Fibroblast of the conjunctiva (primary cell): ENCODE measurements at places on chromosomes 1 and 21.

DNA sequence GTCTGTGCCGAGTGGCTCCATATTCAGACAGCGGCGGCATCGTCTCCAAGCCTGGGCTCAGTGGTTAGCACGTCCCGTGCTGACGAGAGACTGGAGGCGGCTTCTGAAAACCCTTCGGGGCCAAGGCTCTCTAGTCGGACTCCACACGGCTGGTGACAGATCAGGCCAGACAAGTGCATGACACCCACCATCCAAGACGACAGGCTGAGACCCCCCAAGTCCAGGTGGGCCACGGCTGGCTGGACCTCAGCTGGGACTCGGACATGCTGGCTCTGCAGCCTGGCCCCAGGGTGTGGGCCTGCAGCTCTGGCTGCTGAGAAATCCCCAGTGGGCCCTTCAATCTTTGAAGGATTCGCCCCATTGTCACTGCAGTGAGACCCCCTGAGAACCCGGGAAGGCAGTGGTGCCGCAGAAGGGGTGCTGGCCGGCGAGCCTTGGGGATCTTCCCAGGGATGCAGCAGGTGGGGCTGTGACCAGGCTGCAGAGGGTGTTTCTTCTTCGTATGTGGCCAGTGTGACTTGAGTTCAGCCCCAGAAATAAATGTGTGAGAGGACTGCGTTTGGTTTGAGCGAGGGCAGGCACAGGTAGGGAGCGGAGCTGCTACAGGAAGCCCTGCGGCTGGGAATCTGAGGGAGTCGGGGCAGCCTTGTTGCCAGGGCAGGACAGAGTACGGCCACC, 15.9 kb upstream of the SLC19A1 start:
- DNase-seq = no peak

DNA sequence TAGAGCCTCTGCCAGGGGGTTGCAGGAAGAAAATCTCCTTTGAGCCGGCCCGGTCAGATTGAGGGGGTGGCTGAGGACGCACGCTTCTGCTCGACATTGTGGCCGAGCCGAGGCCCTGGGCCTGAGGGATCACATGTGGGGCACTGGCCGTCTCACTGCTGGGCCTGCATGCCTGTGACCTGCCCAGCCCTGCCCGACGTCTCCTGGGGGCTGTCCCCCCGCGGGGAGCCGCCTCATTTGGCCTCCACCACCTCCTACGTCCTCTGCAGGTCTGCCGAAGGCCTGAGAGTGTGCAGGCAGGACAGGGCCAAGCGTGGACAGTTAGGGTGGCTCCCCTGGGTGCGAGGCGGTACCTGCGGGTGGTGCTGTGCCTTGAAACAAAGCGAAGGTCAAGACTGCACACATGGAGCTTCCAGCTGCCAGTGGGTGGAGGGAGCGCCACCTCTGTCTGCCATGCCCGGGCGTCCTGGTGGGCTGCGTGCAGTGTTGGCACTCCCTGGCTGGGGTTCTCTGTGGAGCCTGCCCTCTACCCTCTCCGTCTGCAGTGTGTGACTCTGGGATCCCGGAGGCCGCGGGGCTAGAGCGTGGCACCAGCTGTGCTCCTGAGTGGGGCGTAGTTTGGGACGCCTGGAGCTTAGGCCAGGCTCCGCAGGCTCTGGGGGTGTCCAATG, 51.7 kb downstream of the PCNT start:
- DNase-seq = no peak

DNA sequence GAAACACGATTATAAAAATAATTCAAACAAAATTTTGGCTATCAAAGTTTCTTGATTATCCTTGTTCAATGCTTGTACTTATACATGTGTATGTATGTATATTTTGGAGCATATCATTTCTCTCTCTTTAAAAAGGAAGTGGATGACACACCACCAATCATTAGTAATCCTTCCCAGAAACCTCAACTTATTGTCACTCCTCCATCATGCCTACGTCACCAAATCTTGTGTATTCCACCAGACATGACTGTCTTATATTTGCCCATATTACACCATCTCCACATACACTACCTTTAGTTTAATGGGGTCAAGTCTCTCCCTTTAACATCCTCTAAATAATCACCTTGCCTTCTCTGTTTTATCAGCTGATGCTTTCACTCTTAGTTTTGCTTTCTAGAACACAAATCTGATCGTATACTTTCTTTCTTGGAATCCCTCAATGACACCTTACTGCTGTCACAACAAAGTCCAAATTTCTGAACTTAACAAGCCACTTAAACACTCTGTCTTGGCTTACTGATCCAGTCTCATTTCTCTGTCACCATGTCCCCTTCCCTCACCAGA, 124.0 kb downstream of the BRINP3 start:
- DNase-seq = no peak

DNA sequence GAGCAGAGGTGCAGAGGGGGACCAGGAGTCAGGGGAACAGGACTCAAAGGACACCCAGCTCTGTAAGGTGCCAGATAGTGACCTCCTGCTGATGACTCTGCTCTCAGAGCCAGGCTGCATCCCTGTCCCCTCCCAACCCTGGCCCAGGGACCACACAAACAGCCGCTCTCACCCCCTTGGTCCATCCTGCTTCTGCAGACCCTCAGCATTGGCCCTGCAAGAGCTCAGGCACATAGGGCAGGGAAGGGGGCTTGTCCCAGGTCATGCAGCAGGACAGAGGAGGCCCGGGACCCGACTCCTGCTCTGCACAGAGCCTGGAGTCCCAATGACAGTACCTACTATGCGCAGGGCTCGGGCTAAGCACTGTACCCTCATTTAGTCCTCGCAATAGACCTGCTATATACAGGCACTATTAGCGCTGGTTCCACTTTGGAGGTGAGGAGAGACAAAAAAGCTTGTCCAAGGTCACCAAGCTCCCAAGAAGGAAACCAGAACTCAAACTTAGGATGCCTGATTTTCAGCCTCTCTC, 15.7 kb downstream of the EPHA2 start:
- DNase-seq = no peak

- no peak for DNase-seq
Measured at GRCh38 chr1:82640352-82640751, 839.6 kb downstream of the ADGRL2 start.

GRCh38 chr1:29513357-29513756, 277.0 kb downstream of the PTPRU start:
- peak; percentile 23 for DNase-seq

DNA sequence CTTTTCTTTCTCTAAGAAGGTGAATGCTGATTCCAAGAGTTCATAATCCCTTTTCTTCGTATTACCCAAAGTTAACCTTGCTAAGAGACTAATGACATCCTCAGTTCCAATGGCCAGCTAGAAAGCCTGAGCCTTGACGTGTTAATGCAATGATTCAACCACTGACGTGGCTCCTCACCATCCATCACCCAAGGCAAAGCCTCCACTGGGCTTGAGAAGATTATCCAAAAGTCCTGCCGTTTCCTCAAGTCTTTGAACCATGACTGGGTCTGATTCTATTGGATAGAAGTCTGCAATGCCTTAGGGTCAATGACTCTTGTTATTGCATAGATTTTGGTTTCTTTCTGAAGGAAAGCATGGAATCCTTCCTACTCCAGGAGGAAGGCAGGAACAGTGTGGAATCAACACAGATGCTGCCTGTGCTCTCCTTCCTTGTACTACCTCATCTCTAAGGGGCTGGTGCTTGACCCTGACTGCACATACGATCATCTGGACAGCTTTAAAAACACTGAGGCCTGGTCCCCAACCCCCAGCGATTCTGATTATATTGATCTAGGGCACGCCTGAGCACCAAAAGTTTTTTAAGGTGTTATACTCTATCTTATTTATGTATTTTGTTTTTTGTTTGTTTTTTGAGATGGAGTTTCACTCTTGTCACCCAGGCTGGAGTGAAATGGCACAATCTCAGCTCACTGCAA, 69.3 kb upstream of the ANGPTL1 start:
- DNase-seq = no peak
